Suprapubic skin (tissue), 4 donors: ENCODE measurements at places on chromosomes 6 and 20.

- no peak for DNase-seq
Observed at GRCh38 chr6:162474722-162475121, 252.8 kb downstream of the PRKN start.

DNA sequence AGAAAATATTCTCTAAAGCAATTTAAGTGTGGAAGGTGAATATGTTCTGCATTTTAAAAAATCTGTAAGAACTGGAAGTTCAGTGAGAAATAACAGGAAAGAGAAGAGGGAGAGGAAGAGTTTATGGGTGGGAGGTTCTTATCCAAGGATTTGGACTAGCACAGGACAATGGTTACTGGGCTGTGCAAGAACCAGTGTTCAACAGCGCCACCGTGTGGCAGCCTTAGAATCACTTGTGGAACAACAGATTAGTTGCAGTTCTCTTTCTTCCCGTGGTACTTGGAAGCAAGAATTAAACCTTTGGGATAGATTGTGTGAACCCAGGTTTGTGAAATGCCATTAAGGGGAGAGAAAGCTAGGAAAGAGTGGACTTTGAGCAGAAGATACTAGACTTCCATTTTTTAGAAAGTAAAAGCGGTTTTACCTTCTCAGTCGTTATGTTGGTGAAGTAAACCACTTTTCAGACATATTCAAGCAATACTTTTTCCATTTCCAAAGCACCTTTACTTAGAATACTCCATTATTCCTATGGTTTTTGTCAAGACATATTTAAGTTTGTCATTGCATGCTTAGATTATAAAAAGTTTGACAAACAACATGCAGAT lies 436.7 kb downstream of the RNF144B start:
- no peak for DNase-seq

DNA sequence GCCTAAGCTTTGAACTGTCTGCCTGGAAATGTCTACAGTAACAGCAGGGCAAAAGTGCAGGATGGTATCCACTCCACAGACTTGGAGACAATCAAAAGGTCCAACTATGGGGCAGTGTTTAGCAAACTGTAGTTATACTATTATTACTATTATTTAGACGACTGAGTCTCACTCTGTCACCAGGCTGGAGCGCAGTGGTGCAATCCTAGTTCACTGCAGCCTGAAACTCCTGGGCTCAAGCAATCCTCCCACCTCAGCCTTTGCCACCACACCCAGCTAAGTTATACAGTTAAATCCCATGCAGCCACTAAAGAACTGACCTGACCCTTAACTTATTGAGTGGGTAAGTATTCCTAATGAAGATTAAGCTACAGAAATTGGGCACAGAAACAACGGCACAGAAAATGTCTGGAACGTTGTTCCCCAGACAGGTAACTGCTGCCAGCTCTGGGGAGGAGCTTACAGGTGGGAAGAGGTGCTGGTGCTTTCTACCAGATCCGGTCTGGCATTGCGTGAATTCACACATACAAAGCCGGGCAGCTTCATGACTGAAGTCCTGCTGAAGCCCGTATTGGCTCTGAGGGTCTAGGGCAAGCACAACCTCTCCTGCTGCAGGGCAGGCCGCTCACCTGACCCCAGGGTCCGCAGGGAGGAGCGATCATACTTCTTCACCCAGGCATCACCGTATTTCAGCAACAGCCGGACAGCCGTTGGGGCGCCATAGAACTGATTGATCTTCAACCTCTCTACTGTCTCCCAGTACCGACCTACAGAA lies 27.0 kb upstream of the APMAP start:
- peak; percentile 52 for DNase-seq

DNA sequence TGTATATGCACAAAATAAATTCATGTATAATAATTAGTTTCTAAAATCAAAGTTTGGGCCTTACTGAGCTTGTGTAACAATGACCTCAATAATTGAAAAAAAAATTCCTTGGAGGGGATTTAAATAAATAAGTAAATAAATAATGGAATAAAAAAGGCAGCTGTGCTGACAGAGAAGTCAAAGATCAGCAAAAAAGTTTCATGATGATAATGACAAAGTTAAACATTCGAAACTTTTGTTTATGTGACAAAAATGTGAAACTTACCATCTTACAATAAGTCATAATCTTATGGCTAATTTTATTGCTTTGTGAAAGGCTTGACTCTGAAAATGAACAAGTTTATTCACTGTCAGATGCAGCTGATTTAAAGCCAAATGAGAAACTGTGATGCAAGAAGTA lies 3.1 kb upstream of the TTK start:
- no peak for DNase-seq

- no peak for DNase-seq
Observed at GRCh38 chr20:41786158-41786557, 168.0 kb upstream of the CHD6 start.

DNA sequence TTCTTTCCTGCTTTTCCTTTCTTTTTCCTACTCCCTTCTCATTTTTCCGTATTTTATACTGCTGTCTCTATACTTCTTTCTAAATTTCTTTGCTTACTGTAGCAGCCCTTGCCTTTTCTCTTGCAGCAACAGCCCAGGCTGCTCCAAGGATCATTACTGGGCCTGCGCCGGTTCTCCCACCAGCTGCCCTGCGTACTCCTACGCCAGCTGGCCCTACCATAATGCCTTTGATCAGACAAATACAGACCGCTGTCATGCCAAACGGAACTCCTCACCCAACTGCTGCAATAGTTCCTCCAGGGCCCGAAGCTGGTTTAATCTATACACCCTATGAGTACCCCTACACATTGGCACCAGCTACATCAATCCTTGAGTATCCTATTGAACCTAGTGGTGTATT lies 148.8 kb downstream of the QKI start:
- no peak for DNase-seq

DNA sequence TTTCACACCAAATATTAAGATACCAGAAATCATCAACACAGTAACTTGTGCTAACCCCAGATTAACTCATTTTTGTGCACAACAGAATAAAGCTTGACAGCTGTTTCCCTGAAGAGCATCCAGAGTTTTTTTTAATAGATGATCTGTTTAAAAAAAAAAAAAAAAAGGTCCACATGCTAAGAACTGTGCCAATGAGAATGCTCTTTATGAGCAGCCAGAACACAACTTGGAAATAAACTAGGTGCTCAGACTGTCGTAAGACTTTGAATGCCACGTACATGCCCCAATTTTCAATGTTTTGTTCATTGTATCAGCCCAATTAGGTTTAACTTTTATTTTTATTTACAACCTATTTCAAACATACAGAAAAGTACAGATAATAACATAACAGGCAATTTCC lies 47.3 kb downstream of the STAU1 start:
- DNase-seq: no peak

GRCh38 chr20:36197271-36197670 lies 39.0 kb upstream of the AAR2 start:
- DNase-seq: no peak

GRCh38 chr20:45344168-45344860 lies 3.9 kb downstream of the SDC4 start:
- DNase-seq: no peak

DNA sequence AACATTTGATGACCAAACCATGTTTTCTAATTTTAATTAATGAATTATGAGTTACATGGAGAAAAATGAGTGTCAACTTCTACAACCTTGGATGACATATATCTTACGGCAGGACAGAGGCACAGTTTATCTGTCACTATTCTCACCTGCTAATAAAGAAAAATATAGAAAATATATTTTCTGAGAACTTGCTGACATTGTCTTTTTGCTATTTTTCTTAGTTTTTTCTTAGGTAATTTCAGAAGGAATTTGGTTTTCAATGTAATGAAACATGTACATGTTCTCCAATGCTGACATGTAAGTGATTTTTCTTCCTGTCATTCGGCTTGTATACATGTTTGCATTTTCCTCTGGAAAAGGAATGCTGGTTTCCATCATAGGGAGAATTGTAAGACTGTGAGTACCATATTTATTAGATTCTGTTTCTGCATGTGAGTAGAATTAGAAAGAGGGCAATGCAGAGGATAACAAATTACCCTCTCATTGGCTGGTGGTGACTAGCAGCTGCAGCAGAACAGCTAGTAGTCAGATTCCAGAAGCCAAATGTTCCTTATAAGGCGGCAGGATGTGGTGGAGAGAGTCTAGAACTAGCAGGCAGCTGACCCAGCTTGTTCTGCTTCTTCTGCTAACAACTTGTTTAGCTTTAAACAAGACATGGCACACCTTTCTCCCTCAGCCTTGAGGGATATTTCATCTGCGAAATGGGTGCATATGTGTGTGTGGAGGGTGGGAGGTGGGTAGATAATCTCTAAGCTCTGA lies 132.8 kb upstream of the SPACA1 start:
- DNase-seq: no peak

DNA sequence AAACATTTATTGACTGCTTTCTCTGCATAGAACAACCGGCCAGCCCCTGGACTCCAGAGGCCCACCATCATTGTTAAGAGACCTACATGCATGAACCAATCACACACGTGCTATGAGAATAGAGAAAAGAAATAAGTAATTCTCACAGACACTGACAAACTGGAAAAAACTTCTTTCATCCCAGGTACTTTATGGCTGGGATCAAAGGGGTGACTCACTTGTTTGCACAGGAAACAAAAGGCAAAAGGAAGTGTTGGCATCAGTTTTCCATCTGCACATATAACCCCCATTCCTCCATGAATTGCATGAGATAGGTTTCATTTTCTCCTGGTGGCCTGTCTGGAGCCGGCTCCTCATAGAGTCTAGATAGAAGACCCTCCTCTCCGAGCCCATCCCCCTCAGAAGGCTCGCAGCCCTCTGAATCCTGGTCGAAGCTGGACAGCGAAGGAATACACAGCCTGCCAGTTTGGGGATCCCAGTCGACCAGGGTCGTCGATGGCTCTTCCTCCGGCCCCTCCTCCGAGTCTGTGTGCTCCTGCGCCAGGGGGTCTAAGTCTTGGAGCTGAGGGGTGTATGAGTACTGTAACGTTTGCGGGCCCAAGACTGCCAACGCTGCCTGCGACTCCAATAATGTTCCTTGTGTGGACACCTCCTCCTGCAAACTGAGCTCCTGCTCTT lies 43.3 kb downstream of the IL20RA start:
- DNase-seq: no peak
